ENCODE measurements at places on chromosomes 11 and 22.

DNA sequence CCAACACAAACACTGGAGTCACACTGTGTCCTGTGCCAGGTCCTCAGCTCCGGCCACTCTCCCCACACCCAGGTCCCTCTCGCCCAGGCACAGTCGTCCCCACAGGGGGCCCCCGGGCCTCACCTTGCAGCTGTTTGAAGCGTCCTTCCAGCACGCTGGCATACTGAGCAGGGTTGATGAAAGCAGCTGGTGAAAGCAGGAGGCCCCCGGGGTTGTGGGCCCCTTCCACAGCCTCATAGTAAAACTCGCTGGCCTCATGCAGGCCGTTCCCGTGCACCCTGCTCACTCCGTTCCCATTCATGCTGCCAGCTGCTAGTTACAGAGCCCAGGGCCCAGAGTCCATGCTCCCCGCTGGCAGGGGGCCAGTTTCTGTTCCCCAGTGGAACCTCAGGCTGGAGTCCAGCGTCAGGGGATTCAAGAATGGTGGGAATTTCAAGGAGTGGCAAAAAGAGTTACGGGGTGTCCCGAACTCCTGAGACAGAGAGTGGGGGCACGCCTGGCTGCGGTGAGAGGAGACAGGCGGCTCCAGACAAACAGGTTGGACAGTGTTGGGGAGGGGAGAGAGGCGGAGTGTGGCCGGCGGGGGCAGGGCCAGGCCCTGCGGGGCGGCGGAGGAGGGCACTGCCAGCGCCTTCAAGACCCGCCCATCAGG lies 10.6 kb downstream of the SPTBN2 start:
- no peak for DNase-seq

DNA sequence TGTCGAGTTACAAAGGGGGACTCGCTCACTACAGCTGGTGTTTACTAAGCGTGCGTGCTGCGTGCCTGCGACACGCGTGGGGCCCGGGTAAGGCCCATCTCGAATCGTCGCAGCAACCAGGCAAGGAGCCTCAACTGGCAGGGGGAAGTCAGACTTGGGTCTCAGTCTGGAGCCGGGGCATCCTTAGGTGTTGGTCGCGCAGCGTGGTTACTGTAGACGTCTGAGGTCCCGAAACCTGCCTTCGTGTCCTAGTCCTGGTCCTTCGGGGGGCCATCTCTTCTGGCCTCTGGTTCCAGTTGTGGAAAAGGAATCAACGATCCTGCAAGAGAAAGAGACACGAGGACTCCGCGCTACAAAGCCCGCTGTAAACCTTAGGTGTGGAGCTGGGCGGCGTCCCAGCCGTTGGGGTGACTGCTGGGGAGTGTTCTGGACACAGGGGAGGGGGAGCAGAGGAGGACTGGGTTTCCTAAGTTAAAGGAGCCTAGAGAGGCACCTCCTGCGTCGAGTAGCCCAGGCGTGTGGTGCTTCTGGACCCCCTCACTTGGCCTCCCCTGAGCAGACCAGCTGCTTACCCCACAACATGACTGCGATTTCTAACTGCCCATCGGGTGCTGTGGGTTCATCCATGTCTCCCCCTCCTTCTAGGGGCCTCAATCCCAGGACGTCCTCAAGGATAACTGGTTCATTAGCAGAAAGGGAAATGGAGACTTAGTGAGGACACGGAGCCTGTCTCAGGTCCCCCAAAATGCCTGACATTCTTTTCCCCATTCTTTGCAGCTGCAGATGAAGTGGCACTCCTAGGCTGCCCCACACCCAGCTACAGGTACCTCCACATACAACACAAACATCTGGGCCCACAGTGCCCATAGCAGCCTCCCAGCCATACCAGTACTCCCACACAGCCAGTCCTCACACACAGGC lies 4.9 kb upstream of the WNT11 start:
- no peak for DNase-seq

DNA sequence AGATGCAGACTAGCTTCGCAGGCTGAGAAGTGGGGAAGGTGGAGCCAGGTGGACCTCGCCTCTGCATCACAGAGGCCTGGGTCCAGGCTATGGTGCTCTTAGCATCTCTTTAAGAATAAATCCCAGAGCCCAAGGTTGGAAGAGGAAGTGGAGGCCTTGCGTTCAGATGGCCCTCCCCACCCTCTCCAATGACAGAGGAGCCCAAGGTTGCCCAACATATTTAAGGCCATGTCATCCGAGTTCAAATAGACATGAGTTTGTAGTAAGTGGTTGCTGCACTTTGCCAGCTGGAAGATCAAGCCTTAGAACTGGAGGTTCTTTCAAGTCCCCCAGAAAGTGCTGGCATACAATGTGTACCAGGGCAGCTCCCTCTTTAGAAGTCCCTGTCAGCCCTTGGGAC lies 47.1 kb upstream of the HORMAD2 start:
- DNase-seq: no peak

DNA sequence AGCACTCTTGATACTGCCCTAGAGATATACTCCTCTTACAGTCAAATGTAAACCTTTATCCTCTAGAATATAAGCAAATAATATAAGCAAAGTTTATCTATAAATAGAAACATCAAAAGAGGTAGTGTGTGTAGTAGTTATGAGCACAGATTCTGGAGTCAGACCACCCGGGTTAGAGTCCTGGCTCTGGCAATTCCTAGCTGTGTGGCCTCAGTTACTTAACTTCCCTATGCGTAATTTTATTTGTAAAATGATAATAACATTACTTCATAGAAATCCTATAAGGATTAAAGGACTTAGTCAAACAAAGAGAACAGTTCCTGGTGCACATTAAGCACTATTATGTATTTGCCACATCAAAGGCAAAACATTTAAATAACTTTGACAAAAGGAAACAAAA lies 7.0 kb downstream of the MSANTD4 start:
- DNase-seq: no peak

GRCh38 chr11:132142554-132142953 lies 772.1 kb downstream of the NTM start:
- DNase-seq: no peak

GRCh38 chr11:97729546-97730272 lies 1291.0 kb upstream of the CNTN5 start:
- DNase-seq: no peak

DNA sequence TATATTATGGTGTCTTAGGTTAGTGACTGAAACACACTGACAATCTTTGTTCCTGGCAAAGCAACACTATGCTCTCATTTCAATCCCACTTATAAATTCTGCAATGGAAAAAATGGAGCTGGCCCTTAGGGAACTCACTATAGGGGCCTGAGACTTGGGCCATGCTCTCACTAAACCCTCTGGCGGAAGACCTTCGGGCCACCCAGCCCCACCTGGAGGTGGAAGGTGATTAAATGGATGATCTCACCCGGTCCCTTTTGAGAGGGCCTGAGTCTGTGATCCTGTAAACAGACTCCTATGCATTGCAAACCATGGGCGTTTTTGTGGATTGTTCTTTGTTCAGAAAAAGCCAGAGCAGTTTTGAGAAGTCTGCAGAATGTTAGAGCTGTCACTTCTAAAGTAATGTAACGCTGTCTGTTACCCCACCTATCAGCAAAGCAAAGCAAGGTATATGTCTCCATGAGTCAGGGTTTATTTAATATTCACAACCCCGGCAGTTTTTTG lies 17.0 kb upstream of the CDON start:
- DNase-seq: no peak

GRCh38 chr11:67820081-67820480 lies 145.7 kb upstream of the ALDH3B2 start:
- no peak for DNase-seq

DNA sequence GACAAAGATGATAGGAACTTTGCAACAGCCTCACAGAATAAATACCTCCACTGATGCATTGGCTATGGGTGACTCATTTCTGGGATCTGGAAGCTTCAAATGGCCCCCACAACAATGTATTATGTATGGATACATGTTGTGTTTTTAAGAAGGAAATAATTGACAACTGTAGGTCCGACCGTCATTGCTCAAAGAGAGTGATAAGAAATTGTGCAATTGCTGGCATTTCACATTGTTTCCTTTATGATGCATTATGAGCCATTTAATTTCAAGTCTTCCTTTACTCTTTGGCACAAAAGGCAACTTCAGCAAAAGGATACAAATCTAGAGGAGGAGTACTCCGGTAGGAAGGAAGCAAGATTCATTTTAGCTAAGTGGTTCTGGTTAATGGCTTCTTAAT lies 2.0 kb downstream of the ANO3 start:
- no peak for DNase-seq

DNA sequence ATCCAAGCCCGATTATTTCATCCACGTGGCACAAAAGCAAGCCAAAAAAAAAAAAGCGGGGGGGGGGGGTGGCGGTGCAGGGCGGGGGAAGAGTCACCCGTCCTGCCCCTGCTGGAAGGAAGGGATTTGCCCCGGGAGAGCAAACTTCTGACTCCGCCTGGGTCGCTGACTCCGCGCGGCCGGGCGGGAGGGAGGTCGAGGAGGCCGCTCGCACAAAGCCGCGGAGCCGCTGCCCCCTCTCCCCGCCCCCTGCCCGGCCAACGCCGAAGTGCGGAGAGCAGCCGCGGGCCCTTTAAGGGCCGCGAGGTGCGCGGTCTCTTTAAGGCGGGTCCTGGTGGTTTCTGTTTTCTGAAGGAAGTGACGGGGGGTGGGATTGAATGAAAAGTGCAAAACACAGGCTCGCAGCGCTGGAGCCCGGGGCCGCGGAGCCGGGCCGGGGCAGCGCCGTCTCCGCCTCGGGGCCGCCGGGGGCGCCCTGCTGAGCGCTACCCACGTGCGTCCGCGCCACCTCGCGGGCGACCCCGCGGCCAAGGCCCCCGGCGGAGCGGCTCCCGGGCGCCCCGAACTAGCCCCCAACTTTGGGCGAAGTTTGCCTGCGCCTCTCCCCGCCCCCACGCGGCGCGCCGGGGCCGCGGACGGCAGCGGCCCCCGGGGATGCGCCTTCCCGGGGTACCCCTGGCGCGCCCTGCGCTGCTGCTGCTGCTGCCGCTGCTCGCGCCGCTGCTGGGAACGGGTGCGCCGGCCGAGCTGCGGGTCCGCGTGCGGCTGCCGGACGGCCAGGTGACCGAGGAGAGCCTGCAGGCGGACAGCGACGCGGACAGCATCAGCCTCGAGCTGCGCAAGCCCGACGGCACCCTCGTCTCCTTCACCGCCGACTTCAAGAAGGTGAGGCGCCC lies at the start of gene OAF:
Gene OAF (plus strand): TSS at position 407 of the 896 bp plus-strand sequence. CDS start 248 bp downstream, at position 655.
- DNase-seq: peak; percentile 94

GRCh38 chr11:64122411-64123410 lies 43.2 kb downstream of the MACROD1 start:
- DNase-seq: no peak

GRCh38 chr11:65919573-65920371 lies 546 bp downstream of the DRAP1 start:
- no peak for DNase-seq

DNA sequence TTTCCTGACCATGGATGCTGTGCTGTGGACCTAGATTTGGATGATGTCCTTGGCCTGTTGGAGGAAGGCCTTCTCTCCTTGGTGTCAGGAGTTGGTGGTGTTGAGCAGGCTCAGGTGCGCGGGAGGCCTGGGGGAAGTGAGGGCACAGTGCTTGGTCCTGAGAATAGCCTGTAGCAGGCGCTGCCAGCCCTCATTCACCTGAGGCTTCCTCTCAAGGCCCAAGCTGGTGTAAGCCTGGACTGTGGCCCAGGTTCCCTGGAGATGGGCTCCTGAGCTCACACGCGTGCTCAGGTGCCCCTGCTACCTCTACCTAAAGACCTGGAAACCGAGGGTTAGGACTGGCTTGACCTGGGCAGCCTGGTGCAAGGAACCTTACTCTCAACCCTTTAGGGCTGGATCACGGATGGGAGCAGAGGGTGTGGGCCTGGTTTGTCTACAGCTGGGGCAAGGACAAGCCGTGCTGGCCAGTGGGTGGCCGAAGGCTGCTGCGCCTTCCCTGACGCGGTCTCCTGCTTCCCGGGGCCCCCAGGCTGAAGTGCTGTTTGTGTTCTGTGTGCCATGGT lies 7.8 kb upstream of the GRAMD4 start:
- DNase-seq: no peak

GRCh38 chr11:36530840-36531239 lies 20.8 kb upstream of the TRAF6 start:
- no peak for DNase-seq

DNA sequence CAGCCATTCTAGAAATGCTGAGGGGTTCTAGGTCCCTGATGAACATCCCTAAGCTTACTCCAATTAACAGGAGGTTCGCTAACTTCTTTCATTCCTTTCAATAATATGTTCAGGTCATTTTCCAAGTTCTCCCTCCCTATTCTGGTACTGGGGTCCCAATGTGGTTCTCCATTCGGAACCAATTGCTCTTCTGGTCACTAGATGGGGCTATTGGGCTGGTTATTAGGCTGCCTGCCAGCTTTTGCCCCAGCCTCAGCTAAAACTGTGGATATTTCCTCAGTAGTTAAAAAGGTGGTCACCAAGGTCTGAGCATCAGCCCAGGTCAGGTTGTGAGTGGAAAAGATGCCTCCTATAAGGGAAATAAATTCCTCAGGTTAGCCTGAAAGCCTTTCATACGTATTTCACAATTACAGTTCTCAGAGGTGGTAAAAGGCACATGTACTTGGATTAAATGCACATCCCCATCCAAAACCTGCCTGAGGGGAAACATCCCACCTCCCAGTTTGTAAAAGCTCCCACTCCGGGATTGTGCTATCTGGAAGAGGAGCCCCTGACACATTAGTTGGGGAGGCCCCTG lies 161.1 kb upstream of the CCDC179 start:
- DNase-seq: no peak

DNA sequence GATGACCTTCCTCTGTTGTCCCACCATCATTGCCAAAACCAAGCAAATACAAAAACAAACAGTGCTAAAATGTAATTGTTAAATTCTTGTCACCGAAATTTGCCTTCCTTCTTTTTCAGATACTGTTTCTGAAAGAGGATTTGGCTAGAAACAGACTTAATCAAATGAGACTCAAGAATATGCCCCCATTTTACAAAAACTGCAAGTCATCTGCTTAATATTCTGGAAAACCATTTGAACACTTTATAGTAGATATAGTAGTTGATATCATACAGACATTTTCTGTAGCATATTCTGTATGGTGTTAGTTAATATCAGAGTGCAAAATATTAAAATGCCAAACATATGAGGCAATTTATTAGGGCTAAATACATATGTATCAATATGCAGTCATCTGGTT lies 3.5 kb downstream of the OR5M1 start:
- no peak for DNase-seq

- DNase-seq: no peak
Measured at GRCh38 chr11:85725510-85726258, 39.7 kb upstream of the CCDC89 start.

DNA sequence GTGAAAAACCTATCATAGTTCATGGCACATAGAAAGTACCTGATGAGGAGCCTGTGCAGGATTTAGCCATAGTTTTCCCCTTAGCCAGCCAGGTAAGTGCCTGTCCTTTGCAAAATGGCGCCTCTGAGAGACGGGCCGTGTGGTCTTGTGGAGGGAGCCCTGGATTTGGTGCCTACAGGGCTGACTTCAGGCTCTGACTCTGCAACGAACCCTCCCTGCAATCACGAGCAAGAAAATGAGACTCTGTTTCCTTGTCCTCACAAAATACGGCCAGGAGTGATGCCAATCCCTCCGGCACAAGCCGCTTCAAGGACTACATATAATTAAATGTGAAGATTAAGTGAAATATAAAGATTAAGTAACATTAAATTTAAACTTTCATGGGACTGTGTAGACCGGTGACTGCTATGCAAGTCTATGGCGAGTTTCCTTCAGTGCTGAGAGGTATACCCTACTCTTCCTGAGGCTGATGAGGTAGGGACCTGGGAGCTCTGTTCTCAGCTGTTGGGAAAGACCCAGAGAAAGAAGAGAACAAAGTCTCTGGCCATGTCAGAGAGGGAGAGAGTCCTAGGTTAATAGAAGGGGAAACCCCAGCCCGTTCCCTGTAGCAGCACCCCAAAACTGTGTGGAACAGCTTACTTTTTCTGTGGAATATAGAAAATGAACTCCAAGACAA lies 6.1 kb upstream of the CXCR5 start:
- DNase-seq: no peak

- peak; percentile 16 for DNase-seq
Measured at GRCh38 chr11:1200611-1201191, 22.2 kb upstream of the MUC5B start.
